Fibroblast of lung (primary cell): ENCODE measurements at places on chromosomes 5 and 9. TPM values are rescaled to one million over a fixed set of nuclear protein-coding genes. Genes with fewer than 3 reads are reported as not detected.

PCDHGC4 gene
- total RNA-seq: 1.5 and 3.0 TPM in 2 replicates

PCDHA9 gene
- total RNA-seq: 0.26 and 0.33 TPM in 2 replicates

RNF208 gene
- total RNA-seq: 0.26 and 0.33 TPM in 2 replicates

PCDHB11 gene
- 0.77 and 1.7 TPM in 2 replicates for total RNA-seq

GPR150 gene
- under 0.01 and 0.33 TPM in 2 replicates for total RNA-seq

LAMC3 gene
- total RNA-seq: under 0.01 and 0.17 TPM in 2 replicates

GLRA1 gene
- total RNA-seq: not detected in 2 replicates

TEX48 gene
- not detected in 2 replicates for total RNA-seq

ZNF366 gene
- total RNA-seq: not detected in 2 replicates

SPINK1 gene
- total RNA-seq: not detected in 2 replicates

SURF4 gene
- total RNA-seq: 295 and 338 TPM in 2 replicates

SLC25A2 gene
- 0.66 TPM in 1 of 2 replicates, not detected in the other for total RNA-seq
